ENCODE measurements at places on chromosomes 6 and 20.
A peak's percentile ranks its signal among the peaks of the same experiment; 100 is the strongest.

GRCh38 chr6:44475779-44476434 is 88.4 kb downstream of the CDC5L start:
- DNase-seq, result peak; percentile 74

DNA sequence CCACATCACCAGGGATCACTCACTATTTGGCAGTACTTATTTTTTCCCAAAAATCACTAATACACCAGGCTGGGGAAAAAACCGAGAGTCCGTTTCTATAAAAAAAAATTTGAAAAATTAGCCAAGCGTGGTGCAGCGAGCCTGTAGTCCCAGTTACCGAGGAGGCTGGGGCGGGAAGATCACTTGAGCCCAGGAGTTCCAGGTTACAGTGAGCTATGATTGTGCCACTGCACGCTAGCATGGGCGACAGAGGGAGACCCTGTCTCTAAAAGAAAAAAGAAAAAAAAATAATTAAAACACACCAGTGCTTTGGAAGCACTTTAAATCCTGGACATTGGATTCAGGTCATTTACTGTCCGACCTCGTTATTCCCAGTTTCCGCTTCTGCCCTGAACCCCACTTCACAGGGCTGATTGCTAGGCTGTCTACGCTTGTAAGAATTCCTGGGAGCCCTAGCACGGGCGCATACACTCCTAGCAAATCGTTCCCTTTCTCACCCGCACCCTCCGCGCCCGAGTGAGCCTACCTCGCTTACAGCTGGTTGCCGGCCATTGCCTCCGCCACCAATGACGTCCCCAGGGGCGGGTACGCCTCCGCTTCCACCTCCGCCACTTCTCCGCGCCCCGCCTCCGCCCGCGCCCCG is at the start of gene TPMT:
Gene TPMT, minus strand, starts transcription at position 571 of the 643 bp plus-strand sequence. CDS start 5,950 bp downstream, outside the sequence.
- DNase-seq, result no peak

- DNase-seq, result peak; percentile 88
Measured at GRCh38 chr6:32153564-32154513, at the start of gene PPT2. Gene PPT2 (plus strand): TSS chr6:32154141. CDS start chr6:32154595, 454 bp downstream.

- no peak for DNase-seq
Measured at GRCh38 chr20:34240121-34240520, 1.1 kb upstream of the ASIP start.

- DNase-seq, result no peak
Measured at GRCh38 chr20:17878069-17878911, 90.3 kb downstream of the SNX5 start.

- DNase-seq, result no peak
Measured at GRCh38 chr6:257031-257725, 35.1 kb upstream of the DUSP22 start.

DNA sequence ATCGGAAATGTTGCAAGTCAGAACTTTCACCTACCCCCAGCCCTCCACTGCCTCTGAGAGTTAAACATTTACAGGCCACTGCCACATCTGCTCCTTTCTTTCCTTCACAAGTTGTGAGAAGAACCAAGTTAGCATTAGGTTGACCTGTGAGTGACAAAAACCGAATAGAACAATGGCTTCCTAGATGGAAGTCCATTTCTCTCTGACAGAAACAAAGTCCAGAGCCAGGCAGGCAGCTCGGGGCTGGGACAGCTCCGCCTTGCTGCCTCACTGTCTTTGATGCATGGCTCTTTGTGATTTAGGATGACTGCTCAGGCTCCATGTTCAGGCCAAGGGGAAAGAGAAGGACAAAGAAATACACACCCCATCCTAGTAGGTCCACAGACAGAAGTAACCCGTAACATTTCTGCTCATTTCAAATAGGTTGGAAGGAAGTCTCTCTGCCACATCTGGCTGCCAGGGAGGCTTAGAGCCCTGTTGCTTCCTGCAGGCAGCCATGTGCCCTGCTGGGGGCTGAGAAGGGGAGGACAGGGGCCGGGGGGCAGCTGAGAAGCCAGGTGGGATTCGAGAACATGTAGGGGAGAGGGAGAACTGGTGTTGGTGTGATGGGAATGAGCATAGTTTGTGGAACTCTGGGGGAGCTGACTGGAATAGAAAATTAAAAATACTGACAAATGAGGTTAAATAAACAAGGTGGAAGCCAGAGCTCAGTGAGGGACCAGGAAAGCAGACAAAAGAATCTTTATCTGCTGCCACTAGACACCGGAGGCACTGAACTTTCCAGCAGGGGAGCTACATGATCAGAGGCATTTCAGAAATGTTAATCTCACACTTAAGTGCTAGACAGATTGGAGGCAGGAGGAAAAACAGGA is 19.5 kb upstream of the IER3 start:
- no peak for DNase-seq

DNA sequence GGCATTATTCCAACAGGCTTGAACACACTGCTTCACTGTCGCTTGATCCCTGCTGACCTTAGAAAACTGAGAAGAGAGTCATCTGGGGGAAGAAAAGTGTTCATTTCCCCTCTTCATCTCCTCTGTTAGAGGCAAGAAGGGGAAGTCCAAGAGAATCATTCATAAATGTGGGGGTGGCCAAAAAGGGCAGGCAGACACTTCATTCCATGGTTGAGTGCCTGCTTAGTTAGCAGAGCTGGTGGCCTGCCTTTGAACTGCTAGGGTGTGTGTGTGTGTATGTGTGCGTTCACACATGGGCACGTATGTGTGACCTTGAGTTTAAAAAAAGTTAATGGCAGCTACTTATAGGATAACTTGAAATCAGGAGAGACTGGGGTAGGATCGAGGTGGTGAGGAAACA is 39.4 kb upstream of the RFPL4B start:
- DNase-seq, result no peak

DNA sequence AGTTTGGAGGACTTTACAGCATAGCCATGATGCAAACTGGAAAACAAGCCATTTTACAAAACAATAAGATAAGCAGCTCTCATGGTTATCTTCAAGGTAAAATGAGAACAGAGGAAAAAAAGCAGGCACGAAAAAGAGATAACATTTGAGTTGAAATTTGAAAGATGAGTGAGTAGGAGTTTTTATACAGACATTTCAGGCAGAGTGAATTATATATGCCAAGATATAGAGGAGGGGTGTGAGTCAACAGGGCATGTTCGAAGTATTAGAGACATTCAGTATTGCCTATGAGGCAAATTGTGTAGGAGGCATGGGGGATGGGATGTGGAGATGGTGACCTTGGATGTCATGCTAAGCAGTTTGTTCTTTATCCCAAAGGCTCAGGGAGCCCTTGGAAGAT is 240.5 kb upstream of the MAN1A1 start:
- no peak for DNase-seq

DNA sequence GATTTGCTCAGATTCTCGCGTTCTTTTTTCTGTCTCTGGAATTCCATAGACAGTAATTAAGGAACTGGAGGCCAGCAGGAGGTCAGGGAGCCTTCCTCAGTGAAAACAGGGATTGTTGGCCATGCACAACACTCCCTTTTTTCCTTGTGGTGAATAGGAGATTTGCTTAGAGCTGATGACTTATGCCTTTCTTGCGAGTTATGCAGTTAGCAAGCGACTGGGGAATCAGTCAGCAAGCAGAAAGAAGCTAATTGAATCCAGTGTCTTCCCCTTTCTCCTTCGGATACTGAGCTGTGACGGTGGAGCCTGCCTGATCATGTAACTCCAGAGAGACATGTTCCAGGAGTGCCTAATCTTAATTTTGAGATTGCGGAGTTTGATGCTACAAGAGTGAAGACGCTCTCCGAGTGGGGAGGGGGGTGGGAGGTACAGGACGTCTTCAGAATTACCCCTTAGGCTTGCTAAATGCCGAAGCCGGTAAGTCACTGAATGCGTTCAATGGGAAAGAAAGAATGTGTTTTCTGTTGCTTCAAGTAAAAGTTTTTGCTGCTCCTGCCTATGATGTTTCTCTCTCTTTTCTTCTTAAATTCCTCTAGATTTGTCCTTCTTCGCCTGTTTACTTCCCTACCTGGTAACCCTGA is 165.9 kb downstream of the SASH1 start:
- DNase-seq, result peak; percentile 74

Measured in neuronal stem cell (in vitro differentiated cells).